ENCODE measurements at places on chromosomes 13 and 19.

GRCh38 chr13:28248080-28248479, 109.7 kb downstream of the PAN3 start:
- DNase-seq = no peak

GRCh38 chr19:31451686-31452330, 102.6 kb upstream of the TSHZ3 start:
- no peak for DNase-seq

DNA sequence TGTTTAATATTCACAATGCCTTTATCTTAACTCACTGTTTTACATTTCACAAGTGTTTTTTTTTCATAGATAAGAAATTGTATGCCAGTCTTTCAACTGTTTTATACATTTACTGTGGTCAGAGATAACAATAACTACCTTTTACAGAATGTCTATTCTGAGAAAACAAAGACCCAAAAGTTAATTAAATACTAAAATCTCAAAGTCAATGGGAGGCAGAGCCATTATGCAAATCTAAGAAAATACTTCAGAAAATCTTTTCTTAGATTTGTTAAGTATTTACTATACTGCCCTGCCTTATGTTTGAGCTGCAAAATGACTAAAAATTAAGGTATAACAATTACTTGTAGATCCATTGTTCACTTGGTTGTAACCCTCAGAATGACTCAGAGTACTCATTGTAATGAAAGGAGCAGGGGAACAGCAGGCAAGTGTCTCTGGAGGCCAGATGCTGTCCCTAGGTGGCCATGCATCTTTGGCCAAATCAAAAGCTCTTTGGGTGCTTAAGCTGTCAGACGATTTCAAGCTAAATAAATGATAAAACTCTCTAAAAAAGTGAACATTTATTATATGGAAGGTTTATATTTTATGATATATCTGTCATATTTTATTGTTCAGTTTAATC, 770.1 kb upstream of the PCDH20 start:
- DNase-seq = no peak

DNA sequence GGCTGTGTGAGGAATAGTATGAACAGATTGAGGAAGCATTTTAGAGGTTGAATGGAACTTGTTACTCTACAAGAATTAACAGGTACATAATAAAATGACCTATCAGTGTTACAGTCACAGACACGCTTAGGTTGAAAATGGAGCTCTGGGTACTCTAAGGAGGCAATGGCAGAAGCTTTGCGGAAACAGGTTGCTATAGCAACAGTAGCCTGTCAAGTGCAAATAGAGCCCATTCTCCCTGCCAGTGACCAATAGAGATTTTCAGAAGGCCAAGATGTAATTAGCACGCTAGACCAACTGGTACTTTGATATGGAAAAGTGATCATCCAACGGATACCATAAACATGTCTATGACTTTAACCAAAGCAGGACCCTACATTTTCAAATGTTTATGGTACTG, 148.5 kb upstream of the FREM2 start:
- peak; percentile 60 for DNase-seq

DNA sequence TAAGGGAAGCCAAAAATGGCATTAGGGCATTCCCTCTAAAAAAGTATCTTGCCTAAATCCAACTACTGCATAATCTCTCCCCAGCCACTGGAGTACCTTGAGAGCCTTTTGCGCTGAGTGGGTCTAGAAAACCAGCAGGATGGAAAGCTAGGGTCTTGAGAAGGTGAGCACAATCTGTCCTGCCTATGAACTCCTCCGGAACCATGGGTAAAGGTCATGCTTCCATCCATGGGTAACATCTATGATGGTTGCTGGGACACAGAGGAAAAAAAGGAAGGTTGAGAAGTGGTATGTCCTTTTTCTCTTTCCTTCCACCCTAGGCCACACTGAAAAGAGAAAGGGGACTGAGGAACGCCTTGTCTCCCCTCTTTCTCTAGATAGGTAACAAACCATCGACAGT, 52.4 kb downstream of the ZNF676 start:
- DNase-seq = no peak

GRCh38 chr19:51547397-51548212, 16.1 kb upstream of the SIGLEC6 start:
- no peak for DNase-seq

DNA sequence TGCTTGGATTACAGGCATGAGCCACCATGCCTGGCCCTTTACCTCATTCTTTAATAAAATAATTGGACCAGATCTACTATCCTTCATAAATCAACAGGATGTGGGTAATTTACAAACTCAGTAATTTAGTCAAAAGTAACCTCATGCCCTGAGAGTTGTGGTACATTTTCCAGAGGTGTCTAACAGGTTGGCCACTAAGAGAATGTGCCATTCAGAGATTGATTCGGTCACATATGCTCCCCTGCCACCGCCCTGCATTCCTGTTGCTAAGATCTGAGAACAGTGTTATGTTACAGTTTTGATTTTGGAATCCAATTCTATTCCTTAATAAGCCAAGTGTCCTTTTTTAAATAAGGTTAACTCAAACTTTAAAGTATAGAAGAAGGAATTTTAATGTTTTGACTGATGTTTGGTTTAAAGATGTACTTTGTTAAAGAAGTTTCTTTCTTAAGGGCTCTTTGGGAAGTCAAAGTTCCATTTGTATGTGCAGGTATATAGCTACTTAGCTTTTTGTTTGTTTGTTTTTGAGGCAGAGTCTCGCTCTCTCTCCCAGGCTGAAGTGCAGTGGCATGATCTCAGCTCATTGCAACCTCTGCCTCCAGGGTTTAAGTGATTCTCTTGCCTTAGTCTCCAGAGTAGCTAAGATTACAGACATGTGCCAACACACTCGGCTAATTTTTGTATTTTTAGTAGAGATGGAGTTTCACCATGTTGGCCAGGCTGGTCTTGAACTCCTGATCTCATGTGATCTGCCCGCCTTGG, 29.2 kb downstream of the PHF11 start:
- DNase-seq = no peak

All from NCI-H1092 (cell line).